CD4-positive, alpha-beta T cell treated with Interleukin-17A for 1 hour (primary cell): ENCODE measurements at places on chromosomes 11 and 22.

DNA sequence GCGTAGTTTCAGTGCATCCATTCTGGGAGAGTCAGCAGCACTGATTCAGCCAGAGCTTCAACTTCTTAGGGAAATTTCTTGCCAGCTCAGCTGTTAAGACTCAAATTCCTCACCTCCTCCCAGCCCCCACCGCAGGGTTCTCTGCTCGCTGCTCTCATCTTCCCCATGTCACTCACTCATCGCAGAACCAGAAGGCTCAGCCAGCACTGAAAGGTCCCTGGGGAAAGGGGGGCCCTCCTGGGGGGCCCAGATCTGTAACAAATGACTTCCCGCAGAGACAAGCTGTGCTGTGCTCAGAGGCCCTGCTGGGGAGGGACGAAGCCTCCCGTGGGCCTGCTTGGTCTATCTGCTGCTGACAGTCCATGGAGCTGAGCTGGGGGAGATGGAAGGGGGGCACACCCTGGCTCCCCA lies 220.6 kb downstream of the NTM start:
- DNase-seq: no peak

- peak; percentile 38 for DNase-seq
Measured at GRCh38 chr11:6646918-6647679, 8.5 kb downstream of the DCHS1 start.

DNA sequence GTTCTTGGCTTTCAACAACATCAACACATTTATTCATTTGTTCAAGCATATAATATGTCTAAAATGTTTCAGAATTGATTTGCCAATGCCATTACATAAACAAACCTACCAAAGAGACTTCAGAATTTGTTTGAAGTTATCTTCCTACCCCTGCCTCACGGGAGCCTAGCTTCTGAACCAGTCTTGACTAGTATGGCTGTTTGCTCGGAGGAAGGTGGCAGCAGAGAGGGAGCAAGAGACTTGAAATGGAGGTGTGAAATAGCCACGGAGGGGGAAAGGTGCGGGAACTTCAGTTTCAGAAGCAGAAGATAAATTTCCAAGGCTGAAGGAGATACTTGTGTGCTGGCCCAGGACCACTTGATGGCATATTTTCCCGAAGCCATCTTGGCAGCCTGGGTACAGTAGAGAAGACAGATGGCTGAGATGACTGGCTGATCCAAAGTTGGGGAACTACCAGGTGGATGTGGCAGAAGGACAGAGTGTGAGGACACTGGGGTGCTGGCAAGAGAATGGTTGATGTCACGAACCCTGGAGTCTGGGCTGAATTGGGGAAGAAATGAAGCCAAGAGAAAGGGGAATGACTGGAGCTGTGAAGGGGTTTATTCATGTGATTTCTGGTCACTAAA lies 14.0 kb upstream of the MTCH2 start:
- no peak for DNase-seq

DNA sequence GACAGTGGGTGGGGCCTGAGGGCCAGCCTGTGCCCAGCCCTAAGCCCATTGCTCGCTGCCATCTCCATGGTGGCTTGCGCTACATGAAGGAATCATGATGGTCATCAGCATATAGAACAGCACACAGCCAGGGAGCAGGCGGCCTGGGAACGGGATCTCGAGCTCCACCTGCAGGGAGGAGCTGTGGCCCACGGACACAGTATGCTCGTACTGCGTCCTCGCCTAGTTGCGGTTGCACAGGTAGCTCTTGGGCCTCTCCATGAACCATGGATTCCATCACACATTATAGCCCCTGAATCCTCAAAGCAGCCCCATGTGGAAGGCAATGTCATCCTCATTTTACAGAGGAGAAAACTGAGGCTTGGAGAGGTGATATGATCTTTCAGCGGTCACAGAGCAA lies 15.1 kb downstream of the SEC14L4 start:
- DNase-seq: no peak
